ENCODE measurements at places on chromosomes 13 and 19.

- peak; percentile 39 for DNase-seq
Observed at GRCh38 chr13:51894239-51894638, 32.5 kb downstream of the CCDC70 start.

GRCh38 chr13:26914624-26915023 is 154.0 kb upstream of the GPR12 start:
- DNase-seq = no peak

GRCh38 chr13:27133889-27134288 is 37.7 kb downstream of the USP12 start:
- no peak for DNase-seq

DNA sequence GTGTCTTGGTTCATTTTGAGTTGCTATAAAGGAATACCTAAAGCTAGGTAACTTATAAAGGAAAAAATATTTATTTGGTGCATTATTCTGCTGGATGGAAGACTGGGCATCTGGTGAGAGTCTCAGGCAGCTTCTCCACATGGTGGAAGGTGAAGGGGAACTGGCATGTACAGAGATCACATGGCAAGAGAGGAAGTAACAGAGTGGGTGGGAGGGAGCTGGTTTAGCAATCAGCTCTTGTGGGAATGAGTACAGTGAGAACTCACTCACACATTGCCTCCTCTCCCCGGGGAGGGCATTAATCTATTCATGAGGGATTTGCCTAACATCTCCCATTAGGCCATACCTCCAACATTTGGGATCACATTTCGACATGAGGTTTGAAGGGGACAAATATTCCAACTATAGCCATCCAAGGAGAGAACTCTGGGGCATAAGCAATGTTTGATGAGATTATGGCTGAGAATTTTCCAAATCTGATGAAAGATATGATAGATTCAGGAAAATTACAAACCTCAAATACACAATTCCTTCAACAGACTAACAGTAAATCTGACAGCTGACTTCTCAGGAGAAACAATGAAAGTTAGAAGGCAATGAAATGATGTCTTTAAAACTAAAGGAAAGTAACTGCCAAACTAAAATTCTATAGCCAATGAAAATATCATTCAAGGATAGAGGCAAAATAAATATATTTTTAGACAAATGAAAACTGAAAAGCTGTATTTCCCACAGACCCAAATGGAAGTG is 52.5 kb downstream of the MTUS2 start:
- no peak for DNase-seq
